ENCODE measurements at places on chromosomes 6 and 20.

DNA sequence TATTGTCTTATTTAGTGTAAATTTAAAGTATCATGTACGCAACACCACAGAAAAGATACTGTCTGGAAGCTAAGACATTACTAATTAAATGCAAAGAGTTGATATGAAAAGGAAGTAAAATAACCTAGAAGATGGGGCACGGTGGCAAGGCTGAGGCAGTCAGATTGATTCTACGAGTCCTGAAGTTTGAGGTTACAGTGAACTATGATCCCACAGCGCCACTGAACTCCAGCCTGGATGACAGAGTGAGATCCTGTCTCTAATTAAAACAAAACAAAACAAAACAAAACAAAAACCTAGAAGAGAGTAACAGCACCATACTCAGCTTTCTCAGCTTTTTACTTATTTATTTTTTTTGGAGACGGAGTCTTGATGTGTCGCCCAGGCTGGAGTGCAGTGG lies 199.0 kb downstream of the PRKN start:
- DNase-seq = no peak

DNA sequence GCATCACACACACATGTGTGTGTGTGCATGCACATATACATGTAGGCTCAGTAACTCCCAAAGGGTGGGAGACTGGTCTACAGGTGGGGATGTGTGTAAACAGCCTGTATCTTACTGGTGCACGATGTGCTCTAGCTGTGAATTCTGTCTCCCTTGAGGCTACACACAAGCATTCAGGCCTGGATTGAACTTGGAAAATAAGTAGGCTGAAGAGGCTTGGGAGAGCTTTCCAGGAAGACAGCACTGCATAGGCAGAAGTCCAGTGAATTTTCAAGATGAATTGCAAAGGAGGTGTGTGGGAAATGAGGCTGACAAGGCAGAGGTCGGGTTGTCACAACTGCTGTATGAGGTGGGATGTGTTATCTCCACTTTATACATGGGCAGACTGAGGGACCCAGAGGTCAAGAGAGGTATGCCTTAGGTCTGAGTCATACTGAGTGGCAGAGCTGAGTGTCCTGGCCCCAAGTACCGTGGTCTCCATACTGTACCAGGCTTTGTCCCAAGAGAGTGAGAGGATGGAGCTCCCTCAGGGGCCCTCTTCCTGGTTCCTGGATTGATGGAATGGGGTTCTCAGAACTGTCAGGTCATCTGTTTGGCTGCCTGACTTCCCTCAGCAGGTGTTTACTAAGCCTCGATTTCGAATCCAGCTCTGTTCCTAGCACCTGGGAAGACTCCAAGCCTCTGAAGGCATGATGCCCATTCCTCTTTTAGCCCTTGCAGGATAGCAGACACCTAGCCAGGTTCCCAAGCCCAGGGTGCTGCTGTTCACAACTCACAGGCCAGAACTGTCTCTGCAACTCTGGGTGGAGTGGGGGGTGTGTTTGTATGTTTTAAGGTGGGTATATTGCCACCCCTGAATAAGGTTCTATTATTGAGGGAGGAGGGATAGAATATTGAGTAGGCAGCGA lies 14.4 kb downstream of the SNPH start:
- no peak for DNase-seq

DNA sequence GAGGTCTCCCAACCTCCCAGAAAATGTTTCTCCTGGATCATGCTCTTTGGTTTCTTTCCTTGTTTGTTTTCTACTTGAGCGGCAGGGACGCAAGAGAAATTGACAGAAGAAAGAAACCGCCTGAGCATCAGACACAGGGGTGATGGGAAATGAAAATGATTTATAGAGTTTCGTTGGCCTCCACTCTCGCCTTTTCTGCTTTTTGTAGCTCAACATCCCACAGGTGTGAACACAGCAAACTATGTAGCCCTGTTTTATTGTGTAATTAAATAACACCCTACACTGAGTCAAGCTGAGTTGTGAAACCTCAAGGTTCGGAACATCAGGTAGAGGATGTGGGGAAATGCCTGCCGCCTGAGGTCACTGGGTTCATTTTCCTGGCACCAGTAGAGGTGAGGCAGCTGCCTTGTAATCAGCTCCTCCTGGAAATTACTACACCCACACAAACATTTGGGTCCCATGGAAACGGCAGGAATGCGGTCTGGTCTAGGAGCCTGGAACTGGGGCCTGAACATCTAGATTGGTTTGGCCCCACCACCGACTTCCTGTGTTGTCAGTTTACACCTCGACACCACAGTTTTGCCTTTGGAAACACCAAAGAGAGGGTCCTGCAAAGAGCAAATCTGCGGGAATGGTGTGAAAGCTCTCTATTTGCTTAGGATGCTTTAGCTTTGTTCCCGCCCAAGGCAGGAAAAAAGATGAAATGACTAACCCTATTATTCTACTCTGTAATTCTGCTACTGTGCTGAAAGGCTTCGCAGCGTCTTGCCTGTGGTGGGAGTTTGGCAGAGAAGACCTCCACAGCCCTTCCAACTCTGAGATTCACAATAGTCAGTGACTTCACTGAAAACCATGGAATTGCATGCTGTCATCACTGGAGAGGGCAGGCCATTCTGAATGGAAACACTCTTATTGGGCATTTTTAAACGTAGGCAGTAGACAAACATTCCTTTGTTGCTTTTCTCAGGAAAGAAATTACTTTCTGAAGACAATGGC lies 53.0 kb downstream of the ADAT2 start:
- DNase-seq = peak; percentile 12

GRCh38 chr20:62860924-62861691 lies 514 bp downstream of the TCFL5 start:
- DNase-seq = peak; percentile 45

DNA sequence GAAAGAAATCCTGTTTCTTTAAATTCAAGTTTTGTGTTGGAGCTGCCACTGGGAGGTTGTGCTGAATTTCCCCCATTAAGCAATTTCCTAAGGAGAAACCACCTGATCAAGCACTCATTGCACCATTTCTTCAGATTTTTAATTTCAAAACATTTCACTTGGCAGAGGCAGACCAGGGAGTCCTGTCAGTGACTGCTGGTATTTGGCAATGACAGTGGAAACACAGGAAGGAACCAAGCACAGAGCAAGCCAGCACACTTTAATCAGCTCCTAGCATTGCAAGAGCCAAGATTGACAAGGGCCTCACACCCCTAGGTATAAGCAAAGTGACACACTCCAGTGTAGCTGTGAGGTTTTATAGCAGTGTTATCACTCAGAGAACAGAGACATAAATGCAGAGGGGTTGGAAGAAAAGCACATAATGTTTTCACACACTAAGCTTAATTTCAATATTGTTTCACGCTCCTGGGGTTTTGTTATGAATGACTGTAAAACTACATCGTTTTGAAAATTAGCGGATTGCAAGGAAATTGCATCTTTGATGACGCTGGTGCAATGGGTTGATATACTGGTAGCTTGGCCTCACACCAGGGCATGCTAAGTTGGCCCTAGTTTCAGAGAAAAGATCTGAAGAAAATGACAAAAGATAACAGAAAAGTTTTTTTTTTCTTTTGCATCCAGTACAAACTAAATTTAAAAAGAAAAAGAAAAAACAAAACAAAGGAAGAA lies 768.4 kb downstream of the TFAP2A start:
- DNase-seq = no peak

- DNase-seq = no peak
Observed at GRCh38 chr6:15352220-15352619, 106.4 kb downstream of the JARID2 start.

- no peak for DNase-seq
Observed at GRCh38 chr6:84017709-84018452, 15.7 kb upstream of the MRAP2 start.

DNA sequence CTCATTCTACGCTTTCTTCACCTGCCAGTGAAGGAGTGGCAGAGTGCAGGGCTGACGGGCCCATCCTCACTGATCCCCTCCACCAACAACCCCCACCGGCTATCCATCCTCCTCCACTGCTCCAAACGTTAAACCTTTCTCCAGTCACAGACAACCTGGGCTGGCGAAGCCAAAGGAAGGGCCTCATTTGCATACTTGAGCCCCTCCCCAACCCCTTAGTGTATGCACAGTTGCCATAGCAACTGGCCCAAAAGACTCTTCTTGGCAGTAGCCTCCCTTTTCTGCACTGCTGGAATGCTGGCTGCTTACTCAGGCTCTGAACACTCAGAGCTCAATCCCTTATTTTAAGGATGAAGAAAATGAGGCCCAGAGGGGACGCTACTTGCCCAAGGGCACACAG lies 130.3 kb downstream of the GRM4 start:
- no peak for DNase-seq

GRCh38 chr20:34525709-34526416 lies 9.6 kb downstream of the DYNLRB1 start:
- no peak for DNase-seq

- DNase-seq = no peak
Observed at GRCh38 chr20:51376111-51376510, 166.4 kb downstream of the NFATC2 start.

GRCh38 chr6:82987416-82987815 lies 78.2 kb downstream of the UBE3D start:
- no peak for DNase-seq

All from stimulated activated naive CD8-positive, alpha-beta T cell treated with anti-CD3 and anti-CD28 coated beads, Interleukin-15, Interleukin-2, amounts not matched to agents 100 U/mL and 50 U/mL, for 24 hours (primary cell).